ENCODE measurements at places on chromosomes 1 and 21.
A peak's percentile ranks its signal among the peaks of the same experiment; 100 is the strongest.

GRCh38 chr21:18252256-18252655, 7.6 kb downstream of the CHODL start:
- DNase-seq: no peak

- DNase-seq: peak; percentile 28
These were observed 376.9 kb downstream of the HHIPL2 start for GRCh38 chr1:222171005-222171404.

DNA sequence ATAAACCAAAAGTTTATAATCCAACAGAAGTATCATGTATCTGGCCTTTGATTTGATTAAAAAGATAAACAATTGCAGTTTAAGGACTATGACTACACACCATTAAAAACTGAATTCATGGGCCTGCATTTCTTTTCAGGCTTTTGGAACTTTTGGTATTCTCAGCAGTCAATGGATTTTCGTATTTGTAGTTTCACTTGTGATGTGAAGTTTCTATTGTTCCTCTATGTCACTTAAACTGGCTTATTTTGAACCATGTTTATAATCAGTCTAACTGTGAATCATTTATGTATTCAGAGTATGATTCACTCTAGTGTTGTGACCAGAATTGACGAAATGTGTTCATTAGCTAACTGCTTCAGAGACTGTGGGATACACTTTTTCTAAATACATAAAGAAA, 132.9 kb downstream of the COQ8A start:
- DNase-seq: peak; percentile 60

DNA sequence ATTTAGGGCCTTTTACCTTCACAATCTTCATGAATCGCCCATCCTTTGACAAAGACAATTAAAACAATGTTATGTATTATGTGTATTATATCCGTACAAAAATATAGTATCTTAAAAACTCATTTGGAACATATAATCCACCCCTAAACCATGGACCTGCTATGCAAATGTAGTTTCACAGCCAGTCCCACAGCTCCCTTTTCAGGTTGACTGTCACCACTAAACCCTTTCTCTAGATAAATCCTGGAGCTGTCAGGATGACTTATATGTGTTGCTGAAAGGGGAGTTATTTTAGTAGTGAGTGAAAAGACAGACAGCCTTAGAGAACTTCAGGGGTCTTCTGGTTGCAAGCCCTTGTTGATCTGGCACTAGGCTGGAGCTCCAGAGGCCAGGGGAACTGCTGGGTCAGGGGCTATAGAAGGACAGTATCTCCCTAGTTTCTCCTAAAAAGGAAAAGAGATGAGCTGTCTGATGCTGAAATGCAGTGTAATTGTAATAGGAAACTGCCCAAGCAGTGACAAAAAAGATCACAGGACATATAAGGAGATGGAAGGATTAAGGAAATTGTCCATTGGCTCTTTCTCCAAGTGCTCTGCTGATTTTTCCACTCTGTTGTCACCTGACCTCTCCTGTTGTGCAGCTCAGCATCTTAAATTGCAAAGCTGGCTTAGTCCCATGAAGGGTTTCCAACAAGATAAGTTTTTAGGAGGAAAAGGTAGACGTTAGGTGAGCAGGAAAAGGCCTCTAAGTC, 127.7 kb downstream of the S1PR1 start:
- DNase-seq: no peak

- DNase-seq: peak; percentile 5
These were observed 183.6 kb upstream of the KIAA0040 start for GRCh38 chr1:175376194-175376593.

DNA sequence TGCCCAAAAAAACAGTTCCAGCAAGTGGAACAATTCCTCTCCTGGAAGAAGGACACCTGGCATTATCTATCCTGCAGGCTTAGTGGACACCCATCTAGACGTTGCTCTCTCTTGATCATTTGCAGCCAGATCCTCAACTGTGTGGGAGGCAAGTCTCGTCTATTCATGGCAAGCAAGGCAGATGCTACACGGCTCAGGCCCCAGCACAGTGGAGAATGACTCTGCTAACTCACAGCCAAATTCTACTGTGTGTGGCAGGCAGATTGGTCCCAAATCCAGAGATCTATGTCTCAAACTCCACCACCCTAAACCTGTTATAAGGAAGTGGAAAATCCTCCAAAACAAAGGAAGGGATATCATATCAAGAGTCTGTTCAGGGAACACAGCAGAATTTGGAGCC, 7.0 kb downstream of the TNNT2 start:
- no peak for DNase-seq

- no peak for DNase-seq
These were observed 247.2 kb downstream of the KIF26B start for GRCh38 chr1:245401881-245402587.

- no peak for DNase-seq
These were observed 2.3 kb upstream of the SLC2A5 start for GRCh38 chr1:9071554-9072235.

DNA sequence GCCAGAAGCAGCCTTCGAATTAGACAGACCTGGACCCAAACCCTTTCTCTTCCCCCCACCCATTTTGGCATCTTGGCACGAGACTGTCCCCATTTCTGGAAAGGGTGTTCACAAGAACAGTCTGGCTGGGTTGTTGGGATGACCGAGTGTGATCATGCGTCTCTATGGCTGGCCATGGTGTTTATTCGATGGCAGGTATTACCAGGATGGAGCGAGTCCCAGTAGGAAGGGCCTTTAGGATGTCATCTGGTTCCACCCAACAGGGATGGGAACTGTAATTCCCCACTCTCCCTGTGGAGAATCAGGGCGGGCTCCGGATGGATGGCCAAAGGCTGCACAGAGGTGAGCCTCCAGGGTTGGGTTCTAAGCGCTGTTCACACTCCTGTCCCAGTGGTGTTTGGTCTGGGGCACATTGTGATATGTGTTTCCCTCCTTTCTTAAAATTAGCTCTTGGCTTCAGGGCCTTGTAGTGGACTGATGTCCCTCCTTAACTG, 33.4 kb upstream of the ATP5PO start:
- no peak for DNase-seq

DNA sequence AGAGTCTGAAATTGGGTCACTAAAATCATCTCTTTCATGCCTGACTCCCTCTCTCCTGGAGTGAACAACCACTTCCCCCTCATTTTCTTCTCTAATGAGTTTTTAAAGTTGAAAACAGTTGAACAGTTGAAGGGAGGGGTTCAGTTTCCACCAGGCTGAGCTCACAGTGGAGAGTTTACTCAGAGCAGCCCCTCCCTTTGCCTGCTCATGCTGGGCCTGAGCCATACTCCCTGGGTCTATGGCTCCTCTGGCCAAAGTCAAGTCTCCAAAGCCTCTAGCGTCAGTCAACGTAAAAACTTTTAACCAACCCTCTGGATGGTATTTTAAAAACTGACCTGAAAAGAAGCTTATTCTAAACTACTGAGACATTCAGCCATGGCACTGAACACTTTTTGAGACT, 100.8 kb upstream of the RNPC3 start:
- no peak for DNase-seq

GRCh38 chr1:84742653-84743052, 52.4 kb upstream of the SSX2IP start:
- no peak for DNase-seq

- DNase-seq: peak; percentile 33
These were observed 128.8 kb downstream of the KCNJ6 start for GRCh38 chr21:37787456-37787855.

- no peak for DNase-seq
These were observed 483.7 kb downstream of the USP25 start for GRCh38 chr21:16213518-16213917.

DNA sequence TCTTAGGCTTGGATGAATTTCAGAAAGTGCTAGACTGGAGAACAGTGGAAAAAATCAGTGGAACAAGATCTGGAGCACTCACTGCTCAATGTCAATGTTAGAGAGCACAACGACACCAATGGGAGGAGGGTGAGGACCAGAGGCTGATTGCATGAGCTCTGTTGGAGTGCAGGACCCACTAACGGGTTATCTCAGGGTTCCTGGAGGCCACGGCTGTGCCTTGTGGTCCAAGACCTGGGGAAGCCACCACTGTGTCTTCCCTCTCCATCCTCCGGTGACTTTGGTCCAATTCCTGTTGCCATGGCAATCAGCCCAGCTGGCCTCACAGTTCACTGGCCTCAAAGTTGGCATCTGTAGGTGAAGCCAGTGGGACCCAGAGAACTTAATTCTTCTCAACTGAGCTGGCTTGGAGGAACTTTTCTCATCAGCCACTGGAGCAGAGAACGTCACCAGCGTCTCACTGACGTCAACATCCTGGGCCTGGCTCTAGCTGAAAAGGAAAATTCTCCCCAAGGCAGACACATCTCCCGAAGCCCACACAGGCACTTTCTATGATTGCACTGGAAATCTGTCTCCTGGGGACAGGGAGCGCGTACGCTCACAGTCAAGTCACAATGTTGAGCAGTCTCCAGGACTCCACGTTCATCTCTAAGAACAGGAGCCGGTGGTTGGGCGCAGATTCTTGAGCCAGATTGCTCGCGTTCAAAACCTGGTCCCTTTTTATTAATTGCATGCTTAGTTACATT, 21.9 kb upstream of the GPR157 start:
- no peak for DNase-seq

- no peak for DNase-seq
These were observed 6.5 kb downstream of the S100A9 start for GRCh38 chr1:153364156-153364555.

DNA sequence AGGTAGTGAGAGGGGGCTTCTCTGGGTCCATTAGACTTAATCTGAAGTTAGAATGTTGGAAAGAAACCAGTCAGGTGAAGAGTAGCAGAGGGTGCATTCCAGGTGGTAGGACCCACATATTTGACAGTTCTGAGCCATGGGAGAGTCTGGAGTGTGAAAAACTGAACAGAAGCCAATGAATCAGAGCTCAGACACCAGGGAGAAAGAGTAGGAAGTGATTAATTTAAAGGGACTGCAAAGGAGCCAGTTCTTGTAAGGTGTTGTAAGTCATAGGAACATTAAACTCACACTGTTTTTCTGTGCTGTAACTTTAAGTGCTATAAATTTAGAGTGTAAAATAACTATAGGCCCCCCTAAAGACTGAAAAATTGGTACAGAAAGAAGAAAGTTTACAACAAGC, 5.9 kb upstream of the DHX9 start:
- DNase-seq: no peak

DNA sequence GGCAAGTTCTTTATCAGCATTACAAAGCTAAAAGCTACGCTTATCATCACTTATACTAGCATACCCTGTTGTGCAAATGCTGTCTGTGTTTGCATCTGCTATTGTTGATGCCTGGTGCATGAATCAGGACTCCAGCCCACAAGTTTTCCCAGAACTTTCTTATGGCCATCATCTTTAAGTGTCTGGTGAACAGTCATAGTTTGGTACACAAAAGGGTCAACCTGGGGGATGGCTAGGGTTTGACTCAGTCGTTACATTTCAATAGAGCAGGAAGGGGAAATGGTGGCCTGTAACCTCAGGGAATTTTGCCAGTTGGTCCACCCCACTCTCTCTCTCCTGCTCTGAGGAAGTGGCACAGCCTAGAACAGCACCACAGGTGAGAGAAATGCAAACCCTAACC, 35.4 kb downstream of the SELL start:
- no peak for DNase-seq

DNA sequence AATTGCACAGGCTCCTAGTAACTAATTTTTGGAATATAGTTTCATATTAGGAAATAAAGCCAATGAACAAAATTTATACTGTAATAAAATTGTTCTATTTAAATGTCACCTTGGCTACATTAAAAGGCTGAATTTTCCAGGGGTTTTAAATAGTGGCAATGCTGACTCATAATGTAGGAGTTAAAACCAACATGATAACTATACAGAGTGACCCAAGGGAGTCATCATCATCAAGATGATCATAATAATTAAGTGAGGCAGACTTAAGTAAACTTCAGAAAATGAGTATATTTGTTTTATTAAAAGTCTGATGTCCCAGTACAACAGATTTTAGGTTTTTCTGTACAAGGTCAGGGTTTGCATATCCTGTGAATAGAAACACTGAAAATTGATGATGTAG, 183.4 kb downstream of the PLPPR4 start:
- no peak for DNase-seq

- peak; percentile 87 for DNase-seq
These were observed 45.6 kb upstream of the TMEM61 start for GRCh38 chr1:54934869-54935268.

GRCh38 chr1:18200136-18200717, 92.6 kb downstream of the IGSF21 start:
- DNase-seq: no peak

DNA sequence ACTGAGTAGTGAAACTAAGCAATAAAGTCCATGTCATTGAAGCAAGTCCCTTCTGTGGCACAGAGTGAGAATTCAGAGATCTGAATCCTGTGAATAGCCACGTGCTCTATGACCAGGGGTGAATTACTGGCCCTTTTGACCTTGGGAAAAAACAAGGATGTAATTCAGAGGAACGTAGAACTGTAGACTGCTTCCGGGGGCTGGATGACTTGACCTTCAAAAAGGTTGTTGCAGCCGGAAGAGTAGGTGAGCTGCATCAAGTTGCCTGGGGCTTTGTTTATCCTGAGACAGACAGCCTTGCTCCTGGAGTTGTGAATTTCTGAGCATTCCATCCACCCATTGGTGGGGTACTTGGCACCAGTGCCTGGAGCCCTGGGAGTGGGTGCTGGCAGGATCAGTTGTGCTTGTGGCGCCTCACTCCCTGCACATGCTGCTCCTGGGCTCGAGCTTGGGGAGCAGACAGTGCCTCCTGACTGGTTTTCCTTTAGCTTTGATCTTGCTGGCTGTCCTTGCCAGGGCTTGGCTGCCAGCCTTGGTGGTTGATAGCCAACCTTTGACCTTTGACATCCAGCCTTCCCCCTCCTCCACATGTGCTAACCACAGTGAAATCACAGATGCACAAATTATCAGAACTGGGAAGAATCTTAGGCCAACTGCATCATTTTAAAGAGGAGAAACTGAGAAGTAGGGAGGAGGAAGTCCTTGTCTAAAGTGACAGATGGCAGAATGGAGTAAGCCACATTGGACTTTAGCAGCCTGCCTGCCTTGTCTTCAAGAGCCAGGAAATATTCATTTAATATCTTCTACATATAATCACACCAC, 16.2 kb upstream of the MYOG start:
- DNase-seq: no peak

GRCh38 chr1:212457740-212458338, 25.1 kb downstream of the NENF start:
- DNase-seq: no peak

- no peak for DNase-seq
These were observed 584 bp upstream of the FGR start for GRCh38 chr1:27635396-27636142.

GRCh38 chr1:204927673-204928641, 57.3 kb downstream of the NFASC start:
- no peak for DNase-seq

- DNase-seq: peak; percentile 62
These were observed 65.3 kb downstream of the ZNF697 start for GRCh38 chr1:119582801-119583200.

GRCh38 chr21:24824209-24824608, 783.1 kb downstream of the MRPL39 start:
- DNase-seq: no peak

DNA sequence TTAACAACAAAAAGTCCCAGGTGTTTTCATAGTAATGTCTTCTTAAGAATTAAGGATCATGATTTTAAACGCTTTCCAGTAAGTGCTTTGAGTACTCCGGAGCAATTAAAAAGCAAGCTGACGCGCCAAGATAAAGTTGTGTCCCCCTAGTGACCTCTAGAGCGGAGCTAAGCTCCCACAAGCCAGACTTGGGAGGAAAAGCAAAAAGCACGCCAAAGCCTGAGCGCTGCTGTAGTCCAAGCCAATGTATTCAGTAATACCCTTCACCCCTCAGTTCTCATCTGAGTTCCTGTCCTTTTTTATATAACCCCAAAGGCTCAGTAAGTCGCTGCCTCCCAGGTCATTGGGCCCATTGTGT, 3.5 kb upstream of the SLC44A5 start:
- no peak for DNase-seq
